ENCODE measurements at places on chromosomes 7 and 10. TPM values are rescaled to one million over a fixed set of nuclear protein-coding genes. Genes with fewer than 3 reads are reported as not detected.

The CNTNAP2 gene
- total RNA-seq, result under 0.01 TPM

The ACTL6B gene
- total RNA-seq, result not detected

- DNase-seq, result no peak
These were observed 84.3 kb downstream of the WDFY4 start for GRCh38 chr10:48768926-48769325.

DNA sequence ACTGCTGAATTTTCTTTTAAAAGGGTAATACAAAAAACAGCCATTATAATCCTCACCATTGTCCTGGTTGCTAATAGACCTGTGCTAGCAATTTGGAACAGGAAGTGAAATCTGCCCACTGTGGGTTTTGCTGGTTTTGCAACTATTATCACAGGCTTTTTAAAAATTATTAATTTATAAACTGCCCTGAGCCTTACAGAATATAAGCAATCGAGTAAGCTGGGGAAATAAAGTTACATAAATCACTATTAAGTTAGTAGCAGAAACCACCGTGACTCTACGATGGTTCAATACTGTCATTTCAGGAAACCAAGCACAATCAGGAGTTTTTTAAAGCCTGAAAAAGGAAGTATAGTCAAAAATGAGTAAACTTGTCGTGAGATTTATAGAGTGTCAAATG is 62.3 kb downstream of the TMEM26 start:
- DNase-seq, result no peak
